ENCODE measurements at places on chromosomes 5 and 9.

DNA sequence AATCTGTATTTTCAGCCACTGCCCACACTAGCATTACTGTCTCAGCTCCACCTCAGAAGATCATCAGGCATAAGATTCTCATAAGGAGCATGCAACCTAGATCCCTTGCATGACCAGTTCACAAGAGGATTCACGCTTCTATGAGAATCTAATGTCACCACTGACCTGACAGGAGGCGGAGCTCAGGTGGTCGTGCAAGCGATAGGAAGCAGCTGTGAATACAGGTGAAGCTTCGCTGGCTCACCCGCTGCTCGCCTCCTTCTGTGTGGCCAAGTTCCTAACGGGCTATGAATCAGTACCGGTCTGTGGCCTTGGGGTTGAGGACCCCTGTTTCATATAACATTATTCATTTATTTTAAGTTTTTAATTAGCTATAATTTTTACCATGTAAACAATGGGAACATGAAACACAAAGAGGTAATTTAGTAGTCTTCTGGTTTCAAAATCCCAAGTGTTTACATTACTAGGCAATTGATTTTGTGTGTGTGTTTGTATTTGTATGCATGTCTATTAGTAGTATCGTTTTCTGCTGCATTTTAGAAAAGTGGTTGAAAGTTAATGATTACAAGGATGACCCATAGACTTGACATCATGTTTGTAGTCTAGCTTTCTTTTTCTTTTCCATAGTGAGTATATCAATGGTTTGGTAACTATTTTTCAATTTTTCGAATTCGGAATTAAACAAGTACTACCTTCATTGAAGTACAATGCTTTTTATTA is 159.4 kb downstream of the TENT4A start:
- DNase-seq: no peak

- DNase-seq: no peak
These were observed 15.2 kb upstream of the FBLL1 start for GRCh38 chr5:168513861-168514428.

DNA sequence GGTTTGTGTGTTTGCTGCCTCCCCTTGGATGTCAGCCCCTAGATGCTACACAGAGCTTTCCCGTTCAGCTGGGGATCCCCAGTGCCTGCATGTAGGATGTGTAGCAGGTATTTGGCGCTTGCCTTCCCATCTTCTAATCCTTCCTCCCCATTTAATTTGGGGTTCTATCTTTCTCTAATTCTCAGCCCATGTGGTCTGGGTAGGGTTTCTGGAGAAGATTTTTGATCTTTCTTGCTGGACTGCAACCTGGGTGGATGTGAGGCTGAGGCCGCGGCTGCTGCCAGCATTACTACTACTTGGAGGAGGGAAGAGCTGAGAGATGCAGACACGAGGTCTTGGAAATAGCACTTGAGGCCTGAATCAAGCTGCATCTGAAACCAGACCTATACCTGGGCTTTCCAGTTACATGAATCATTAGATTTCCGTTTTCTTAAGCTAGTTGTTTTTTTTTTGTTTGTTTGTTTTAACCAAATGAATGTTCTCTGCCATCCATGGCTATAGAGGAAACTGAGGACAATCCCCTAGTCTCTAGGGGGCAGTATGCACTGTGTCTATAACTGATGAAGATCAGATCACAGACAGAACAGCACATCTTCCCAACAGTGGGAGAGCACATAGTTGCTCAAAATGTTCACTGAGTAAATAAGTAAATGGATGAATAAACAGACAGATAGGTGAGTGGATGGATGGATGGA is 178.6 kb downstream of the FGF18 start:
- DNase-seq: no peak

GRCh38 chr9:113598451-113598850 is 134.9 kb downstream of the RGS3 start:
- DNase-seq: no peak

DNA sequence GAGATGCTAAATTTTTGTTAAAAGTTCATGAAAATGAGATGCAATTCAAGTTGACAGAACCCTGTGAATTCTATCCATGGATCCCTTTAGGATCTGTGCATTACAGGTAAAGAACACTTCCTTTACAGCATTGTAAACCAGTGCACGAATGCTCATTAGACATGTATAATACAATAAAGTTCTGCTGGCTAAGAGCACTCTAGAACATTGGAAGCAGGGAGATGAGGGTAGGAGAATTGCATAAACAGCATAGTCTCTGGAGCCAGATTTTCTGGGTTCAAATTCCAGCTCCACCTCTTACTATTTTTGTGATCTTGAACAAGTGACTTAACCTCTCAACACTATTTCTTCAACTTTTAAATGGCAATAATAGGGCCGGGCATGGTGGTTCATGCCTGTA is 300.2 kb downstream of the NTRK2 start:
- no peak for DNase-seq

DNA sequence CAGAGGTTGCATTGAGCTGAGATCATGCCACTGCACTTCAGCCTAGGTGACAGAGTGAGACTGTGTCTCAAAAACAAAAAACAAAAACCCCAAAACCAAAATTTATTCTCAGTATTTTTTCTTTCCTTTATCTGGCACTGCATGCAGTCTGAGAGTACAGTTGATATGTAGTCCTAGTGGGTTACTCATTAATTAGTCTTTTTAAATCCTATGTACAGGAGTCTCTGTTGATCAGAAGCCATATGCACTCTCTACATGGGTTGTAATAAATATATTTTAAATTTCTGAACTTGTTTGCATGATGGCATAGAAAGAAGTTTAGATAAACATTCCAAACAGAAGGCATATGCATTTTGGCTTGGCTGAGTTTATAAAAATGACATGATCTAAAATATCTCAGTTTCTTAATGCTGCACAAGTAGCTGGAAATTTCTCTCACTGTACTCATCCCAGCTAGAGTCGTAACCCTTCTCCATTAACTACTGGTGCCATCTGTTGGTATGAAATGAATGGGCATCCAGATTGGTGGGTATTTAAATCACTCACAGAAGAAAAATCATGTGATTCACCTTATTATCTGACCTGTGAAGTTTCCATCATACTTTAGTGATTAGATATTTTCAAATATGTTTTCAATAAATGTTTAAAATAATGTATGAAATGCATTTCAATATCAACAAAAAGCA is 284.8 kb downstream of the CTNND2 start:
- peak; percentile 39 for DNase-seq

DNA sequence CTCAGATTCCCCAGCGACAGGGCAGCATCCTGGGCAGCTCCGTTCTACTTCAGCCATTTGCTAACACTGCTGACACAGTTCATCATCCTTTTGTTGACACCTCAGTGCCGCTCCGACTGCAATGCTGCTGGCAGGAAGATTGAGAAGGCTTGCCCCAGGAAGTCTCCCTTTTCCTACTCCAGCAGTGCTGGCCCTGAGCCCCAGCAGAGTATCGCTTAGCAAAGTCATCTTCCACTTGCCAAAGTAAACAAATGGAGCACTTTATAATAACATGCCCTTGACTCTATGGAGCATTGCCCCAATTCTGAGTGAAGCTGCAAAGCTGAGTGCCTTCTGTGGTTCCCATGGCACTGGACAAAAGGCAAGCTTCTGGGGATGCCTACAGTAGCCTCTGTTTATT is 32.2 kb downstream of the PRLR start:
- DNase-seq: peak; percentile 94

- no peak for DNase-seq
These were observed 278.5 kb downstream of the TAF11L14 start for GRCh38 chr5:17912794-17913193.

DNA sequence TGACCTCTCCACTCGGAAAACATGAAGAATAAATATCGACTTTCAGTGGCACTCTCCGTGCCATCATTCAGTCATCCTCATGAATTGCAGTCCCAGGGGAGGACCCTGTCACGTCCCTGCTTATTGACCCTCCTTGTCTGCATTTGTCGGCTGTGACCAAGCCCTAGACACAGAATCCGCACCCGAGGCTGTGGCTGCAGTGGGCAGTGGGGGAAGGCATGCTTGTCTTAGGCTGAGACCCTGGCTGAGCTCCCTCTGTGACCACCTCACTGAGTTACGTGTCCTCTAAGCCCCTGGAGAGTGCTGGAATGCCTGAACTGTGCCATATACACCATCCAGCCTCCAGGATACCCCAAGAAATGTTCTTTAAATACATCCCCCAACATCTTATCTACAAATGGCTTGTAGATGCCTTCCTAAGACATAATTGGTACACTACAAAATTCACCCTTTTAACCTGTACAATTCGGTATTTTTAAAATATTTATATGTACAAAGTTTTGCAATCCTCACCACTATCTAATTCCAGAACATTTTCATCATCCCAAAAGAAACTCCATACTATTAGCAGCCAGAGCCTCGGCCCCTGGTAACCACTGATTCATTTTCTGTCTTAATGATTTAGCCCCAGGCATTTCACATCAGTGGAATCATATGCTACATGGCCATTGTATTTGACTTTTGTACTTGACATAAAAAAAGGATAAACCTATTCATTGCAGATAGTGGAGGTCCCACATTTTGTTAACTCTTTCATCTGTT is 80.8 kb upstream of the ICE1 start:
- no peak for DNase-seq

GRCh38 chr5:56722317-56722716 is 93.0 kb upstream of the MAP3K1 start:
- DNase-seq: no peak

DNA sequence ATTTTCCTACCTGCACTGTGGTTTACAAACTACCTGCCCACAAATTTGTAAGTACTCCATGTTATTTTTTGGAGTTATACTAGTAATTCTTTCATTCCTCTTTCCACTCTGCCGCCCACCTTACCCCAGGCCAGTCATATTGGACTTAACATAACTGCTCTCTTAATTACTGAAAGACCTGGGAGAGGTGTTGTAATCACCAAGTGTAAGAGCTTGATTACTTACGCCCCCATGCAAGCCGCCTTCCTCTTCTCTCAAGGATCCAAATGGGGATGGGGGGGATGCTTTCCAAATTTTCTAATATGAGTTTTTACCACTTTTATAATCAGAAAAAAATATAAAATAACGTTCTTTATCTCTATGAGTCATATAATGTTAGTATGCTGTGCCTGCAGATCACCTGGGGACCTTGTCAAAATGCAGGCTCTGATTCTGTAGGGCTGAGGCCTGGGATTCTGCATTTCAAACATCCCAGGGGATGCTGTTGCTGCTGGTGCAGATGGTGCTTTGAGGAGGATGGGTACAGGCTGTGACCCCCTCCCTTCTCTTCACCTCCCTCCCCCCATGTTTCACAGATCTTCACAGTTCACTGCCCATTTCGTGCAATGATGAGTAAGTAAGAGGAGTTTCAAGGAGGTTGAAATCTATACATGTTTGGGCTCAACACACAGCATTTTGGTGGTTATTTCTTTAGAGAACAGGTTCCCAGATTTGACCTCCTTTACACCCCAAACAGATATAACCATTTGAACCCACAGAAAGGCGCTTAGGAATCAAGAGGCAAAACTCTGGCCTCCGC is 87.3 kb downstream of the SEC61B start:
- no peak for DNase-seq

GRCh38 chr9:133505186-133505830 is 19.5 kb downstream of the MYMK start:
- DNase-seq: no peak

- no peak for DNase-seq
These were observed 105.2 kb downstream of the SH3TC2 start for GRCh38 chr5:148957591-148958202.

- DNase-seq: no peak
These were observed 496.4 kb downstream of the PRR16 start for GRCh38 chr5:120960510-120960909.

DNA sequence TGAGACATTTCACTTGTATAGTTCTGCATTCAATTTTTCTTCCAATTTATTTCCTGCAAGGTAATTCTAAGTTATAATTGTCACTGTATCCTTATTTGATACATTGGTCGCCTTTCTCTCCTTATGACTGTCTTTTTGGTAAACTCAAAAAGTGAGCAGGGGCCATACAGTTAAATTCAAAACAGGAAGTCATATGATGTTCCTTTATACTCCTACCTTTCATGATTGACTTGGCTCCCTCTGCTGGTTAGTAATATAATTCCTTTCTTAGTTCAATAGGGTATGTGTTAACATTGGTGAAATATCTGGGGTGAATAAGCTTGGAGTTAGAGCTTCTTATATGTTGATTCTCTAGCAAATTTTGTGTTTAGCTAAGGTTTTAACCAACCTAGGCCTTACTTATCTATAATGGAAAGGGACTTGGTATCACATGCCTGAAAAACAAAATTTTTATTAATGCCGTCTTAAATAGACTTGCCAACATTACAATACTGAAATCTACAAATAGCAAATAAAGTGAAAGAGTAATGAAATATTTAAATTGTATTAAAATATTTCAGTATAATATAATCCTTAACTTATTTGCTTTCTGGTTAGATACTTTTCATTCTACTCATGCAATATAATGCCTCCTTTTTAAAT is 6.0 kb upstream of the NIPBL start:
- DNase-seq: peak; percentile 78

DNA sequence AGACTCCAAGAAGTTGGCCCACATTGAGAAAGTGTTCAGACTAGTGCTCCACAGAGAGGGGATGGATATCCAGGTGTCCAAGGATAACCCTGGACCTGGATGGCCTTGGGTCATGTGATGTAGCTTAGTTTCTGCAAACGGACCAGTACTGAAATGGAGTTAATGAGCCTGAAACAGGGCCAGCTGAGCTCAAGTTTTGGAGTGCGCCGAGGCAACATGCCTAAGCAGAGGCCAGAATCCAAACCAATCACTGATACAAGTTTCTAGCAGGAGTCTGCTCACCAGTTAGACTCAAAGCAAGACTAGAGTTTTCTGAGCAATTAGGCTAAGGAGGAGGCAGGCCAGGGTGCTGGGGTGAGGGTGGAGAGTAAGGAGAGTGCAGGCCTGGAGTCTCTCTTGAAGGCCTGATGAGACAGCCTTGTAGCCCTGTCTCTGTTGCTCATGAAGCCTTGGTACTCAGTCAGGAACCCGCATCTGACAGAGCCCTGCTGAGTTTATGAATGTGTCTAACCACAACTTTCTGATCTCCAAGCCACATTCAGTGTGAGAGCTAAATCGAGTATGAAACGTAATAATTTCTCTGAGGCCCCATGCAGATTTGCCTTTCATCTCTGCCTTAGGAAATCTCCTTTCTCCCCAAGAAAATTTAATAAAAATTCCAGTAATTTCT is 68.9 kb upstream of the EQTN start:
- DNase-seq: peak; percentile 22

DNA sequence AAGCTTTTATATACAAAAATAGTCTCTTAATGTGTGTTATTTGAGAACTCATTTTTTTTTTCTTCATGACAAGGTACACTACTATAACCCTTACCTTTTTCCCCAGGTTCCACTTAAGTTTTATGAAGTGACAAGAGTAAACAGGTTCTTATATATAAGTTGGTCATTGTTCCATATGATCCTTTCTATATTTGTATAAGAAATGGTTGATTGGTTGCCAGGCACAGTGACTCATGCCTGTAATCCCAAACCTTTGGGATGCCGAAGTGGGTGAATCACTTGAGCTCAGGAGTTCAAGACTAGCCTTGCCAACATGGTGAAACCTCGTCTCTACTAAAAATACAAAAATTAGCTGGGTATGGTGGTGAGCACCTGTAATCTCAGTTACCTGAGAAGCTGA is 108.3 kb downstream of the PCSK1 start:
- peak; percentile 68 for DNase-seq

Measured in H4 (cell line).